H4 (cell line): ENCODE measurements at places on chromosomes 4 and X. TPM values are rescaled to one million over a fixed set of nuclear protein-coding genes. Genes with fewer than 3 reads are reported as not detected.
A peak's percentile ranks its signal among the peaks of the same experiment; 100 is the strongest.

ANOS1 gene
- 4.1 and 6.6 TPM in 2 replicates for total RNA-seq

AR gene
- 6.5 and 7.6 TPM in 2 replicates for total RNA-seq

HMGN5 gene
- total RNA-seq: 0.97 and 5.8 TPM in 2 replicates

DNA sequence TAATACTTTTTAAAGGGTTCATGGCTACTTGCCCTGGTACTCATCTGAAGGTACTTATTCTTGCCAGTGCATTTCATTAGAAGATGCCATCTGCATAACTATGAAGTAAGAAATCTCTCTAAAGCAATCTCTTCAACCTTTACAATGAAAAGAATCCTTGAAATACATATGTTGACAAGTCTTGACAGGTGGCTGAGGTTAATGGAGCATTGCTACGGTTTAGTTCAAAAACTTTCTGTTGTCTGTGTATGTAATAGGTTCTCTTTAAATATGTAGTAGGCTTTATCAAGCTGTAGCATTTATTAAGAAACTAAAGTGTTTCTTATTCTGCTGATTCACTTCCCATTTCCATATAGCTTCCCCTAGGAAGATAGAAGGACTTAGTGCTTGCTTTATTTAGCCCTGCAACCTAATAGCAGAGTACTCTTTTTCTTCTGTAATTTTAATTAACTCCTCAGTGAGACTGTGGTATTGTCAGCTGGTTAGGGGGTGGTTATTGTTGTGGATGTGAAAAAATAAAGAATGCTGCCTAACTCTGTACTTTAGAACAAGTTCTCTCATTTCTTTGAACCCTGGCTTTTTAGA is 39.3 kb downstream of the SLAIN2 start:
- no peak for DNase-seq

GRCh38 chrX:103913356-103914020 is 48.9 kb upstream of the TMSB15B start:
- DNase-seq: no peak

GRCh38 chrX:136636121-136636520 is 11.8 kb upstream of the CD40LG start:
- DNase-seq: no peak

GRCh38 chr4:7333801-7334421 is 100.8 kb downstream of the PSAPL1 start:
- no peak for DNase-seq

AMER1 gene
- 3.4 and 4.9 TPM in 2 replicates for total RNA-seq

- no peak for DNase-seq
These were observed 8.9 kb downstream of the FHIP1A start for GRCh38 chr4:151417766-151418376.

GRCh38 chr4:52550186-52550585 is 108.9 kb downstream of the USP46 start:
- DNase-seq: no peak

GRCh38 chr4:52873191-52873590 is 11.1 kb downstream of the RASL11B start:
- no peak for DNase-seq

DNA sequence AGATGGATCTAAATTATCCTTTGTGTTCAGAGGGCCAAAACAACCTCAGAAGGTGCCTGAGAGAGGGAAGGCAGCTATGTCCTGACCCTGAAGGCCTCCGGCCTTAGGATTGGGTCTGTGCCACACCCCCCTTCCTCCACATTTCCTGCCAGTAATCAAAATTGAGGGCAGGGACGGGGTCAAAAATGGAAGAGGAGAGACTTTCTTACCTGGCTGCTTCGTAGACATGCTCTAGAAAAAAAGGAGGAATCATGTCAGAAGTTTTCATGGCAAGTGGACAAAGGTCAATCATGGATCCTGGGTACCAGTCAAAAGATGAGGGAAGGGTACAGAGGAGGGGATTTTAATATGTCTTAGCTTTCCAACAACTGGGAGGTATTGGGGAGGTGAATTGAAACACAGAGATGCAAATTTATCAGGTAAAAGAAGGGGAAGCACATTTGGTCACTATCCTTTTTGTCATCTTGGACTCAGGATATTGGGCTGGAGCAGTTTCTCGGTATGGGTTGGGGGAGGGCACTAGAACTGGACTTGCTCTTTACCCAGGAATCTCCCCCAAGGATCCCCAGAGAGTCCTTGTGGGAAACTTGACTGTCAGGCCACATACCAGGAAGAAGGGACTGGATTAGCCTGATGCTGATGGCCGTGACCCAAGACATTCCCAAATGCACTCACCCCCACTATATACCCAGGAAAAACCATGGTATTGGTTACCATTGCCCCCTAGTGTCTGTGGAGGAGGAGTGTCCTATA is 17.1 kb downstream of the VSIG4 start:
- DNase-seq: no peak

GRCh38 chr4:30380404-30380998 is 339.7 kb upstream of the PCDH7 start:
- DNase-seq: peak; percentile 86

GPC3 gene
- 0.06 TPM in 1 of 2 replicates, not detected in the other for total RNA-seq

GRCh38 chr4:182318256-182318655 is 75.1 kb downstream of the TENM3 start:
- no peak for DNase-seq

PAGE2 gene
- total RNA-seq: 0.48 TPM in 1 of 2 replicates, not detected in the other

GRCh38 chr4:61812171-61812570 is 612.0 kb downstream of the ADGRL3 start:
- DNase-seq: no peak

DNA sequence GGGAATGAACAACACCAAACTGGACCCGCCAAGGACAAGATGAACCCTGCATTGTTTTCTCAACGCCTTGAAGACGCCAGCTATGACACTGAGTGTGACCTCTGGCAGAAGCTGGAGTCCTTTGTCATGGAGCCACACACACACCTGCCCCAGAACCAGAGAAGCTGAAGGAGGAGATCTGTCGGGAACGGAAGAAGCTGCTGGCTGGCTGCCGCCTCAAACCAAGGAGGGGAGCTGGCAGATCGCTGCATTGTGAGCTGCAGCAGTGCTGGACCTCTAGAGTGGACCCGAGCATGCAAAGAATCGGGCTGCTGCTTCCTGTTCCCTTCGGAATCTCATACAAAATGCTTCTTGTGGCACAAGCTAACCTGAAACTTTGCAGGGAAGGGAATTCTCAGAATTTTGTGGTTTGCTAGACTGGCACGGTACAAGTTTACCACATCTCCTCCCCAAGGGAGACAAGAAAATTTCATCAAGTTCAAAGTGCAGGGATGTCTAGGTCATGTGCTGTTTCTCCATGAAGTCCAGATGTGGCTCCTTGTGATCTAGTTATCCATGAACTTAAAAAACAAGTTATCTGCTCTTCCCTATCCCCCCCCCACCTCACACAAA is 23.4 kb upstream of the GLRB start:
- DNase-seq: peak; percentile 16

- DNase-seq: peak; percentile 77
These were observed 24.7 kb downstream of the IL3RA start for GRCh38 chrX:1361275-1361674.

PRRG1 gene
- 14.5 and 24.0 TPM in 2 replicates for total RNA-seq

STS gene
- 2.9 and 3.0 TPM in 2 replicates for total RNA-seq

SRPX2 gene
- 24.5 and 27.9 TPM in 2 replicates for total RNA-seq

- DNase-seq: no peak
These were observed 156.1 kb downstream of the FRAS1 start for GRCh38 chr4:78213218-78213617.

GRCh38 chrX:39470588-39471407 is 627.0 kb downstream of the BCOR start:
- DNase-seq: no peak

- DNase-seq: no peak
These were observed 1960.1 kb upstream of the ADGRL3 start for GRCh38 chr4:59240011-59240410.

FGF2 gene
- total RNA-seq: 3.1 and 4.9 TPM in 2 replicates

CASP3 gene
- total RNA-seq: 31.9 and 46.1 TPM in 2 replicates

DNA sequence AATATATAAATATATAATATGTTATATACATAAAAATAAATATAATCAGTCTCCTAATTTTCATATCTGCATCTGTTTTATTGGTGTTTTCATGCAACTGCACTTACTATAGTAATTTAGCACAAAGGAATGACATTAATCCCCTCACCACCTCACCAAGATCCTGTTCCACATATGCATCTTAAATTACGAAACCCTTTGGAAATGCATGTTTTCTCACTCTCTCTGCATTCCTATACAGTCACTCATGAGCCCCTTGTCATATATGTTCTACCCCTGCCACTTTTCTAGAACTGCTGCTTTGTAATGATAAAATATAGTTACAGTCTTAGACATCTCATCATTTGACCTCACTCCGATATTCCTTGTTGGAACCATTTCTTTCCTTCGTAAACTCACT is 728.7 kb upstream of the SLIT2 start:
- no peak for DNase-seq

DNA sequence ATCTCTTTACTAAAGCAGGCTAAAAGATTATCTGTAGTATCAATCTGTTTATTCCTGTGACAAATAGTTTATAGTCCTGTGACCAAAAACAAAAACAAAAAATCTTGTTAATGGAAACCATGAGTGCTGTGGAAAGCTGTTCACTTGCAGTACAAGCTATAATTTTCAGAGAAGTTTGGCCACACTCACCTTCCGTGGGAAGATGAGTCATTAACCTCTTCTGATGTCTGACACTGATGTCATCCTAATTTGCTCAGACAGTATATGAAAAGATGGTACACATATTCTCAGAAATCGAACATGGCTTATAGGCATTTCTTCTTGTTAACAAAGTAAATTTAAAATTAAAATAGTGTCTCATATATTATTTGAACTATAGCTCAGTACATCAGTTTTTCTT is 19.9 kb upstream of the ENPP6 start:
- peak; percentile 55 for DNase-seq

DNA sequence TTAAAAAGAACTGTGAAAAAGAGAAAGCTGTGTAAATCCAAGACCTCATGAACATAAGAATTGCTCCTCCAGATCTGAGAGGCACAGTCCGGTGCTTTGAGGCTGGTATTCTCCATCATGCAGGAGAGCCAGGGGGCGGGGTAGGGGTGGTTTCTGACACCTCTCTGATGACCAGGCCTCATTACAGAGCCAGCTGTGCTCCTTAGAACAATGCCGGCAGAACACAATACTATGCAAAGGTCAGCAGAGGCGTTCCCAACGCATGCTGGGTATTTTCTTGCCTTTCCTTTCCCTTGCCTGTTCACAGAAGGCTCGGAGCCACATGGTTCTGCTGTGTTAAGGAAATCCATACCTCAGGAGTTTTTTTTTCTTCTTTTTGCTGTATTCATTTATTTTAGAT is 91.2 kb upstream of the SOD3 start:
- no peak for DNase-seq

FAM149A gene
- total RNA-seq: 1.4 and 2.2 TPM in 2 replicates

GRCh38 chrX:15854080-15854655 is 445 bp downstream of the AP1S2 start:
- peak; percentile 27 for DNase-seq

GRCh38 chr4:27084685-27085361 is 224.2 kb downstream of the STIM2 start:
- DNase-seq: no peak

RPL9 gene
- 4,508 and 5,734 TPM in 2 replicates for total RNA-seq

HSD17B11 gene
- 34.8 and 37.3 TPM in 2 replicates for total RNA-seq

GRCh38 chr4:1501754-1502500 is 95.7 kb upstream of the NKX1-1 start:
- DNase-seq: no peak

GRCh38 chrX:123083924-123084323 is 100.2 kb upstream of the GRIA3 start:
- no peak for DNase-seq

RIPPLY1 gene
- total RNA-seq: not detected in 2 replicates

CLIC2 gene
- 31.6 and 44.7 TPM in 2 replicates for total RNA-seq

SYTL5 gene
- 1.2 and 1.7 TPM in 2 replicates for total RNA-seq
